ENCODE measurements at places on chromosomes 5 and 9. TPM values are rescaled to one million over a fixed set of nuclear protein-coding genes. Genes with fewer than 3 reads are reported as not detected.

GHR gene
- 0.30 TPM for total RNA-seq

MOCS2 gene
- total RNA-seq, result 28.6 TPM

SOHLH1 gene
- total RNA-seq, result not detected

UBE2D2 gene
- 66.3 TPM for total RNA-seq

PHF24 gene
- total RNA-seq, result not detected

SPINK7 gene
- total RNA-seq, result not detected

BAAT gene
- not detected for total RNA-seq

RACK1 gene
- total RNA-seq, result 4,648 TPM

FOXI1 gene
- not detected for total RNA-seq

PCDHGB3 gene
- total RNA-seq, result 0.46 TPM

CCDC183 gene
- total RNA-seq, result 0.46 TPM

NKD2 gene
- total RNA-seq, result not detected

MCTP1 gene
- 123 TPM for total RNA-seq

HMGCR gene
- 147 TPM for total RNA-seq

RORB gene
- total RNA-seq, result under 0.01 TPM

SMIM32 gene
- not detected for total RNA-seq

NTNG2 gene
- total RNA-seq, result under 0.01 TPM

RAI14 gene
- total RNA-seq, result 115 TPM

ENC1 gene
- 42.7 TPM for total RNA-seq

SLC6A3 gene
- not detected for total RNA-seq

TTC39B gene
- 5.8 TPM for total RNA-seq

TMOD1 gene
- total RNA-seq, result 1.9 TPM

ZNF883 gene
- 0.32 TPM for total RNA-seq

SMC5 gene
- total RNA-seq, result 19.8 TPM

SLC38A9 gene
- total RNA-seq, result 41.6 TPM

EIF4EBP3 gene
- 0.32 TPM for total RNA-seq

ADGRV1 gene
- total RNA-seq, result 0.15 TPM

TARS1 gene
- total RNA-seq, result 328 TPM

SEMA4D gene
- total RNA-seq, result 24.0 TPM

IL4 gene
- not detected for total RNA-seq

SPRY4 gene
- 6.5 TPM for total RNA-seq

OXCT1 gene
- total RNA-seq, result 40.3 TPM

GPR150 gene
- total RNA-seq, result 0.30 TPM

ZNF618 gene
- total RNA-seq, result 10.7 TPM

HTR4 gene
- total RNA-seq, result not detected

TAF11L3 gene
- total RNA-seq, result not detected
